ENCODE measurements at places on chromosomes 1 and 21.

- no peak for DNase-seq
Measured at GRCh38 chr1:228373004-228373680, 33.5 kb downstream of the TRIM11 start.

DNA sequence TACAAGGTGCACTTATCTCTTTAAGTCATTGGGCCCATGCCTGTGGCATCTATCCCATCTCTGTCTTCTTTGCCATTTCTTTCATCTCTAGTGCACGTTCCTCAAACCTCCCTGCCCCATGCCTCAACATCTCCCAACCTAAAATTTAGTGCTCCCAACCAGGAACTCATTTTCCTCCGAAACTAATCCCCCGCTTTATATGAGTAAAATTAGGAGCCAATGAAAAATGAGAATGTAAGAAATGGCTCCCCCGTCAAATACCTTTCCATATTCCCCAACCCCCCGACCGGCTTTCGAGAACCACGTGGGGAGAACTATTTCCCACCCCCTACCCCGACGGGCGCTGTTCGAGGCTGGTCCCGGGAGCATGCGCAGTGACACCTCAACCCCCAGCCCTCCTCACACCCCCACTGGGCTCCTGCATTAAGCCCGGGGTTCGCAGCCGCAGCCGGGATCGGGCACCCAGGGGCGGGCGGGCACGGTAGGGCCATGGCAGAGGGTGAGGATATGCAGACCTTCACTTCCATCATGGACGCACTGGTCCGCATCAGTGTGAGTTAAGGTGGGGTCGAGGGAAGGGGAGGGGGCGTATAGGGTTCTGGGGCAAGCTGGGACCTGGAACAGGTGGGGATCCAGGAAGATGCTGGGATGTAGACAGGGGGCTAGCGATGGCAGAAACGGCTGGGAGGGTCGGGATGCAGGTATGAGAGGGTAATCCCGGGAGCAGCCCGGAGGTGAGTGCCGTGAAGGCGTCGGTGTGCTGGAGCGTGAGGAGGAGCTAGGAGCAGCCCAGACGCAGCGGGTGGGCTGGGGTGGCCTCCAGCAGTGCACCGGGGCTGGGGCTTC, at the start of gene TRIM46:
TRIM46 (plus strand) TSS at position 372 of the 846 bp plus-strand sequence; CDS start at position 490, 118 bp downstream.
- peak; percentile 74 for DNase-seq

GRCh38 chr1:190849346-190849745, 371.7 kb upstream of the BRINP3 start:
- DNase-seq, result no peak

- DNase-seq, result peak; percentile 73
Measured at GRCh38 chr1:114154146-114154962, 685 bp upstream of the SYT6 start.

GRCh38 chr1:110068646-110069403, 1.6 kb downstream of the ALX3 start:
- DNase-seq, result peak; percentile 70

- no peak for DNase-seq
Measured at GRCh38 chr1:68384321-68384813, 65.4 kb downstream of the RPE65 start.

- DNase-seq, result no peak
Measured at GRCh38 chr1:172990598-172991215, 60.0 kb downstream of the TNFSF18 start.

DNA sequence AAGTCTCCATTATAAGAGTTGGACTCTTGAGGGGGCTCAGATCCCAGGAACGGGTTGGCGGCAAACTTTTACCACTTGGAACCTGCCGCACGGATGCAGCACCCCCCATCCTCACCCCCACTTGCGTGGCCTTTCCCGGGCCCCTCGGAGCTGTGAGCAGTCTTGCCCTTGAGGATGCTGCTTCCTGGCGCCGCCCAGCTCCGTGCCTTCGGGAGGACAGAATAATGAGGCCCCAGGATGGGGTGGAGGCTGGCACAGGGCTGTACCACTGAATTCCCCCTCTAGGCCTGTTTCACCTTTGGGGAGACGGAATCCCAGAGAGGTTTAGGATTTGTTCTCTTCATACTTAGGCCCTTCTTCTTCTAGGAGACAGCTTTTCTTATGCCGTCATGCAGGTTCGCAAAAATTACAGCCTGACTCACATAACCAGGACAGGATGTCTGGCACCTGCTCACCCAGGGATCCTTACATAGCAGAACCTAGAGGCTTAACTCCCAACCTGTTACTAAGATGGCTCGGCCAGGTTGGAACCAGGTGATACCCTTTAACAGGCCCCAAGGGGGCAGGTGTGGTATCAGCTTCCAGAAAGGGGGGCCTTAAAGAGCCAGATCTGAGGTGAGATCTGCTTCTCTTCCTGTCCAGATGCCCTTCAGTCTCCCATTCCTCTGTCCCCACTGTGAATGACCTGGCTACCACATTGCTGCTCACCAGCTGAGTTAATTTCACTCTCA, 1.5 kb downstream of the TRNP1 start:
- no peak for DNase-seq

GRCh38 chr21:37551331-37551992, 184.9 kb downstream of the DYRK1A start:
- no peak for DNase-seq

DNA sequence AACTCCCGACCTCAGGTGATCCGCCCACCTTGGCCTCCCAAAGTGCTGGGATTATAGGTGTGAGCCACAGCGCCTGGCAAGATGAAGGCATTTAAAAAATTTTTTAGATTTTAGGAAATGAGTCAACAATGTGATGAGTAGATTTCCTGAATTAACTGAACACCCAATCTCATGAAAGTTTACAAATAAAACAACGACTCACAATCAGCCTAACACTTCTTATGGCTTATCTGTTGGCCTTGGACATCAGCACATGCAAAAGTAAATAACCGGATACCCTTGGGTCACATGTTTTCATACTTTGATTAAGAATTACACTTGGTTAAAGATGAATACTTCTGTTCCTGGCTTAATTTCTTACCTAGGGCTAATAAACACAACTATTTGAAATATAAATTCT, 3.0 kb downstream of the GNG12 start:
- no peak for DNase-seq

DNA sequence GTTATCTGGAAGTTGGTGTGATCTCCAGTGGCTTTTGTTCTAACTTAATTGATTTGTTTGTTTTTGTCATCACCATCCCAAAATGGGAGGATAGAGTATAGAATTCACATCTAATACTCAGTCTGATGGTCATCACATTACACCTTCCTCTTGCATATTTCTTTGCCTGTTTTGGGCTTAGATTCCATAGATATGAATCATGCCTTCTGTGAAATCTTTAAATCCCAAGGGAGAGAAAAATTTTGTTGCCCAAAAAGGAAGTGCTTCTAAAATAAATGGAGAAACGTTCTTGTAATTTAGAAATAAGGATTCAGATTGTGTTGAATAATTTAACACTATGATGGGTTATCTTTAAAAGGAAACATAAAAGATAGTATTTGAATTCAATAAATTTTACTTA, 446.0 kb upstream of the LRRC7 start:
- DNase-seq, result no peak

DNA sequence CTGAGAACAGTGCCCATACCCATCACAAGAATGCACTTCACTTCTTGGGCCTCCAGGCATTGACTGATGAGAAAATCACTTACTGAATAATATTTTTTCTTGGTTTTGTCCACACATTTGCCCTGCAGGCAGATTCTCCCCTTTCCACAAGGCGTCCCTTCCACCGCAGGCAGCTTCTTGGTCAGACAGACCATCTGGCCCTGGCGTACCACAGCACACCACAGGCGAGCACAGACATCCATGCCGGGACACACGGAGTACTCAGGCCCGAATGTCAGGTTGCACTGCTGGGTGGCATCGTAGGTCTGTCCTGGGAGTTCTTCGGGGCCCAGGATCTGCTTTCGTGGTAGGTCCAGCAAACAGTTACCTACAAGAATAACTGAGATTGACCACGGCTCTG, 32.5 kb downstream of the ADAMTS5 start:
- no peak for DNase-seq

DNA sequence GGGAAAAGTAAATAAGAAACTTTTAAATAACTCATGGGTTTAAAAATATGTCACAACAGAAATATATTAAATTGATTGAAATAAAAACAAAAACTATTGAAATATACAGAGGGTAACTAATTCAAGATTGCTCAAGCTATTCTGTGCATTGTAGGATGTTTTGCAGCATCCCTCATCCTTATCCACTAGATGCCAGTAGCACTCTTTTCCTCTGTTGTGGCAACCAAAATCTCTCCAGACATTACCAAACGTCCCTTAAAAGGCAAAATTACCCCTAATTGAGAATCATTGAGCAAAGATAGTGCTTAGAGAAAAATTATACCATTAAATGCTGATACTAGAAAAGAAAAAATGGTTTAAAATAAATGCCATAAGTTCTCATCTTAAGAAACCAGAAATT, 682.6 kb downstream of the RWDD3 start:
- DNase-seq, result no peak

GRCh38 chr1:29579821-29580425, 343.6 kb downstream of the PTPRU start:
- DNase-seq, result no peak

DNA sequence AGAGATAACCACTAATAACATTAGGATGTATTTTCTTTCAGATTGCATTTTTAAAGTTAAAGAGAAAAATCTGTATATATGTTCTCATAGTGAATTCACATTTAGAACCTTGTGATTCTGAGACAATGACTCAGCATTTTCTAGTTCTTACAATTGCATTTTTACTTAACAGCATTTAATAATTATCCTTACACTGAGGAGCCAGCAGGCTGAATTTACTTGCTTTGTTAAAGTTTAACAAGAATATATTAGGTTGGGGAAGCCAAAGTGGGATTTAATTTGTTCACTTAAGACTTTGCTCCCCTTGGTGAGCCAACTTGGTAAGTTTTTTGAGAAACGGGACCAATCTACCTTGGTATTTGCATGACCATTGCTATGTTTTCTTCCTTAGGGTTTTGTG, 4.5 kb downstream of the PATJ start:
- no peak for DNase-seq

DNA sequence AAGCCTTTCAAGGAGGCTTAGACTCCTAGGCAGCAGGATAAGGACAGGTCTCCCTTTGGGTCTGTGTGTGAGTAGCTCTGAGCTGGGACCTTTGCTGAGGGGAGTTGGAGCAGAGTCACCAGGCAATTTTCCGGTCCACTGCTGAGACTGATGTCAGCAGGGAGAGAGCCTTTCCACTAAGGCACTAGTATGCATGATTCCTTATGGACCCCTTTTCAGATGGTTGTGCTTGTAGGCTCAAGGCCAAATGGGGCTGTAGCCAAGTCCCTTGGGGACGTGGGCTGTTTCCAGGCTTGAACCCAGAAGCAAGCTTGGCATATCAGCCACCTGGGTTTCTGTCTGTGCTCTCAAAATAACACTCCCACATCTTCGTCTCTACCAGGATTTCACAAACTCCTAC, 73.0 kb downstream of the CCDC18 start:
- DNase-seq, result no peak

- peak; percentile 15 for DNase-seq
Measured at GRCh38 chr1:94611681-94612475, 70.3 kb upstream of the F3 start.

- DNase-seq, result no peak
Measured at GRCh38 chr21:32534113-32534512, 51.2 kb downstream of the TCP10L start.

DNA sequence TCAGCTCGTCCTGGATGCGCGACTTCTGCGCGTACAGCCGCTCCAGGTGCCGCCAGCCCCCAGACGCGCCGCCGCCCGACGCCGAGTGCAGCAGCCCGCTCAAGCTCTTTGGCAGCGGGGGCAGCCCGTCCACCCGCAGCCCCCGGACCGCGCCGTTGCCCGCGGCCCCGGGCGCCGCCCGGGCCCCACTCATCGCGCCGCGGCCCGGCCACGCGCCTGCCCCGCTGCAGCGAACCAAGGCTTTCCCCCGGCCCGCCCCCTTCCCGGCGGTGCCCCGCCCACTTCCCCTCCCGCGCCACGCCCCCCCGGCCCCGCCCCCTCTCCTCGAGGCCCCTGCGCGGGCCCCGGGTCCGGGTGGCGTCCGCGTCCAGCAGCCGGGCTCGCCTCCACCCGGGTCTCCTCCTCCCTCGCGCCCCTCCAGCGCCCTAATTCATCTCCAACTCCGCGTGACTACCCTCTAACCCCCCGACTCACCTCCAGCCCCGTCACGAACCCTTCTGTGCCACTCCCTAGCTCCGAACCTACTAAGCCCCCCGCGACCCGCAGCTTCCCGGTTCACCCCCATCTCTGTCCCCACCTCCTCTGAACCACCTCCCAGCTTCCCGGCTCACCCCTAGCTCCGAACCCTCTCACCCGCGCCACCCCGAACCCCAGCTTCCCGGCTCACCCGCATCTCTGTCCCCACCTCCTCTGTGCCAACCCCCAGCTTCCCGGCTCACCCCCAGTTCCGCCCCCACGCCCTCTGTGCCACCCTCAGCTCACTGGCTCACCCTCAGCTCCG, at the start of gene FAM89A:
FAM89A (minus strand) TSS at position 236 of the 781 bp plus-strand sequence; CDS start at position 193, 43 bp downstream.
- DNase-seq, result peak; percentile 83

GRCh38 chr1:58964880-58965279, 181.0 kb upstream of the JUN start:
- no peak for DNase-seq

- DNase-seq, result no peak
Measured at GRCh38 chr1:9910076-9910422, at the start of gene CTNNBIP1. Gene CTNNBIP1, minus strand, starts transcription at chr1:9910269. Its CDS starts 38,205 bp downstream, at chr1:9872064.

- DNase-seq, result no peak
Measured at GRCh38 chr1:183840140-183840539, 35.2 kb downstream of the RGL1 start.

DNA sequence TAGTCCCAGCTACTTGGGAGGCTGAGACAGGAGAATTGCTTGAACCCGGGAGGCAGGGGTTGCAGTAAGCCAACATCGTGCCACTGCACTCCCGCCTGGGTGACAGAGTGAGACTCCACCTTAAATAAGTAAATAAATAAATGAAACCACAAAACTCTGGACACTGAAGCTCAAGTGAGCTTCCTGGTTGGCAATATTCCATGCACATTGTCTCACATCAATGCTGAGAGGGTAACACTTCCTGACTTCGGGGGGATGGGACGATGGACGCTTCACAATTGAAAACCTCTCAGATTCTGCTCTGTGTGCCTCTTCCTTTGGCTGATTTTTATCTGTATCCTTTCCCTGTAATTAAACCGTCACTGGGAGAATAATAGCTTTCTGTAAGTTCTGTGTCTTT, 70.0 kb upstream of the ZNF644 start:
- no peak for DNase-seq

DNA sequence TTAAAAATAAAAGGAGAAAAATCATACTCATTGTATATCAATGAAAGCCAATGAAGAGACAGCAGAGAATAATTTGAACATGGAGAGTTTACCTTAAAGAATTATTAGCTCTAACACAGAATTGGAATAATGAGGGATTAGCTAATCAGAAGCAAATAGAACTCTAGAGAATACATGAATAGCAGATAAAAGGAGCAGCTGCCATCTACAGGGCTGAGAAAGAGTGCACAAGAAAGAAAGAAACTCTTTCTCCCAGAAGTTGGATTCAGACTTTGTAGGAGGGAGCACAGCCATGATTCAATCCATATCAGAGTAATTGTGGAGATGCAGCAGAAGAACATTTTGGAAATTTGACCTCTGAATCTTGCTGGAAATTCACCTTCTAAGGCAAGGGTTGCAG, 1171.2 kb downstream of the PLA2G4A start:
- no peak for DNase-seq

Measured in ecto neural progenitor cell (in vitro differentiated cells).